Right kidney (tissue), 9 donors: ENCODE measurements at places on chromosomes 7 and 10.

DNA sequence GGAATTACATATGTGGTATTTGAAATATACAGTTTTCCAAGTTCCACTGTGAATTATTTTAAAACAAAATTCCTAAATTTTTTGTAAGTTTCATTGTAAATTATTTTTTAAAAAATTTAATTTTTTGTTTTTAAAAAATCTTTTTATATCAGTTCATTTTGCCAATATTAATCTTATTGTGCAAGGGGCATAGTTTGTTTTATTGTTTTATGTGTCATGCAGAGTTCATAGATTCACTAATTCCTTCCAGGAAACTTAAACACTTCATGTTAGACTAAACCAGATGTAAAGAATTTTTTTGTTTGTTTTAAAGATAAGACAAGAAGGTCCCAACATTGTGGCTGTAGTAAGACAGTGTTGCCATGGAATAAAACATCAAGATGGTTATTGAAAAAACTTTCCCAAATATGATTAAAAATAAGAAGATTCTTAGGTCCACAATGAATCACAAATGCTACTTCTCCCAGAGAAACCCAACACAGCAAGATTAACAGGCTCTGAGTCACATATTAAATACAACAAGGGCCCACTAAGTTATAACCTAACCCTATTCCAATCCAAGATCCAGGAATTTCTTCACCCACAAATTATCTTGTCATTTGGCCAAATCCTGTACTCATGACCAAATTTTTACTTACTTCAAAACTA is 464.7 kb upstream of the IGFBP3 start:
- DNase-seq = no peak

- DNase-seq = no peak
Observed at GRCh38 chr7:23981314-23981713, 271.3 kb downstream of the STK31 start.

DNA sequence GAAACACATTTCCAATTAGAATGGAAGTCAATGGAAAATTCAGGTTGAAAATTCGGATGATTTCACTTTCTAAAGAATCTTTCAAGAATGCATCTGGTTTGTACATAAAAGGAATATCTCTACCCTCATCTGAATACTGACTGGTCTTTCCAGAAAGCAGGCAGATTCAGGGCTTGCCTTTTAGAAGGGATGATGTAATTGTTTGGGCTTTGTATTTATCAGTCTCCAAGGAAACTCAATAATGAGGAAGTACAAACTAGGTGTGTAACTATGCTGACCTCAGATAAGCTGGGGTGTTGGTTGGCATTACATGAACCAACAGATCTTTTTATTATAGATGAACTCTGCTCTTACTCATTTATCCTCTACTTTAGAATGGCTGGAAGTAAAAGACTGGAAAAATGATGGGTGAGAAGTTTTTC is 24.1 kb downstream of the PDLIM1 start:
- no peak for DNase-seq

GRCh38 chr7:26460351-26461085 is 168.9 kb downstream of the SNX10 start:
- no peak for DNase-seq

GRCh38 chr7:47647181-47647917 is 65.4 kb upstream of the TNS3 start:
- DNase-seq = no peak

- no peak for DNase-seq
Observed at GRCh38 chr7:107051376-107051775, 6.9 kb downstream of the PRKAR2B start.

GRCh38 chr7:12907774-12908173 is 220.3 kb downstream of the ARL4A start:
- DNase-seq = no peak

GRCh38 chr7:98288064-98288823 is 6.8 kb downstream of the BRI3 start:
- no peak for DNase-seq

DNA sequence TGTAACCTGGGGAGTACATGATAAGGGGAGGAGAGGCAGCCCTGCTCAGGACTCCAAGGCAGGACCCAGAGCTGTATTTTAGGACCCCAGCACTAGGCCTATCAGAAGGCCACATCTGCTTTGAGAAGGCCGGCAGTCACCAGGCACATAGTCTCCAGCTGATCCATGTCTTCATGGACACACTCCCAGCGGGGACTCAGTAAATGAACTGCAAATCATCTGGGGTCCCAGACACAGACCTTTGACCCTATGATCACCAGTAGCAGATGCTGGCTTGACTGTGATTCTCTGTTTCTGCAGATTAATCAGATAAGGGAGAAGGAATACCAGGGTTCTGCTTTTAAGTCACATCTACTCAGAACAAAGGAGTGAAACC is 341.4 kb upstream of the PODXL start:
- DNase-seq = no peak

DNA sequence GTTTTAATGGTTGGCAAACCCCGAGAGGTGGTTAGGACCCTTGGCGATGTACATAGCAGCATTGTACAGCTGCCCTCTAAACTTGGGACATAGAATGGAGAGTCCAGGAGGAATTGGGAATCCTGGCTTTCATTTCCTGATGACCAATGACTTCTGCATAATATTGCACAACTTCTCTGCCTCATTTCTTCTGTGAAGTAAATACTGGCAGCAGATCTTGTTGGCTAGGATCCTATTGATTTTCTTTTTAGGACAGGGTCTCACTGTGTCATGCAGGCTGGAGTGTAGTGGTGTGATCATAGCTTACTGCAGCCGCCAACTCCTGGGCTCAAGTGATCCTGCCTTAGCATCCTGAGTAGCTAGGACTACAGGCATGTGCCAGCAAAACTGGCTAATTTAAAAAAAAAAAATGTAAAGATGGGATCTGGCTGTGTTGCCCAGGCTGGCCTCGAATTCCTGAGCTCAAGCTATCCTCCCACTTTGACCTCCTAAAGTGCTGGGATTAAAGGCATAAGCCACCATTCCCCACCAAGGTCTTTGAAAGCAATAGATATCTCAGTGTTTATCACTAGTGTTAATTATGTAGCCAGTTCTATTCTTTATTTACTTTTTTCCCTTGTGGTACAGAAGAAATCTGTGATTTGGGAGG is 58.1 kb downstream of the PODXL start:
- DNase-seq = no peak

DNA sequence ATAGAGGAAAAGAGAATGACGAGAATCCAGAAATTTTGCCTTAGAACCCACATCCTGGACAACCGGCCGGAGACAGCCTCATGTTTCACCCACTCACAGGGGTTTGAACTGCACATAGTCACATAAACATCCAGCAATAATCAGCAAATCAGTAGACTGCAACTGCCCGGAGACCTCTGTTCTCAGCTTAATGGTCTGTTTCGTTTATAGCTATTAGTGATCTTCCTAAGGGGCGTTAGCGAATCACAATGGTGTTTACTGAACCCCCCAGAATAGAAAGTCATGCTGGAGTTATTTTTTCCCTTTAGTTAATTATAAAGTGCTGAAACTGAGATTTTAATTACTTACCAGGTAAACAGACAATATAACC is 98.4 kb downstream of the SFMBT2 start:
- no peak for DNase-seq

- no peak for DNase-seq
Observed at GRCh38 chr10:17214526-17214925, 13.1 kb upstream of the TRDMT1 start.

GRCh38 chr7:21191321-21192073 is 236.4 kb upstream of the SP4 start:
- DNase-seq = no peak

GRCh38 chr7:102005933-102006480 is 188.6 kb downstream of the CUX1 start:
- DNase-seq = peak; percentile 31

- DNase-seq = no peak
Observed at GRCh38 chr7:41315764-41316163, 387.1 kb downstream of the INHBA start.

DNA sequence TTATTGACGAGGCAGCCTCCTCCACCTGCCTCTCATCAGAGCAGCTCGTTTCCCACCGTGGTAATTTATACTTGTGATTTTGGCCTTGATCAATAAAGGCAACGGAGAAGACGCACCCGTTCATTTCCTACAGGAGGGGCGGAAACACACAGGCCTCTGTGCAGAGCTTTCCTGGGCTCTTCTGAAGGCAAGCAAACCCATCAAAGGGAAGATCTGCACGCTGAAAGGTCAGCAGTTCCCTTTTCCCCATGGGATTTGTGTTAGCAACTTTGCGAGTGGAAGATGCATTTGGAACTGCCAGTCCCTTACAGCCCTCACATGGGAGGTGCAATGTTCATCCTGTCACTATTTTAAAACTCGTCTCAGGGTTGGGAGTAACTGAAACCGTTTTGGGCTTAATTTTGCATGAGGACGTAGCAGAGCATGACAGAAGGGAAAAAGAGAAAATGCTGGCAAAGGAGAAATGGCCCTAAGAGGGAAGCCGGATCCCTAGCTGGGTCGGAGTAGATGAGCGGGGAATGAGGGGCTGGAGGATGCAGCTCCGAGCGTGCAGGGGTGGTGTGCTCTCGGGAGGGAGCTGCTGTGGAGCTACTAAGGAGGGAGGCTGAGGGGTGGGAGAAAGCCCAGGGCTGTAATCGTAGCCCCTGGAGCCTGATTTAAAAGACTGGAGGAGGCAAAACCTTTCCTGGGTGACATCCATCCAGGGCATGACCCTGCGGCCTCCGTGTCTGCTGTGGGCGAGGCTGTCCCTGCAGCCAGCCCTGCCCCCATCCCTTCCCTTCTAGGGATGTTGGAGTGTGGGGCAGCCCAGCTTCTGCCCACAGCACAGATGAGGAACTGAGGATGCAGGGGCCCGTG is 111.1 kb upstream of the FAM20C start:
- DNase-seq = no peak

GRCh38 chr7:139776486-139777132 is 1.2 kb downstream of the HIPK2 start:
- peak; percentile 70 for DNase-seq

DNA sequence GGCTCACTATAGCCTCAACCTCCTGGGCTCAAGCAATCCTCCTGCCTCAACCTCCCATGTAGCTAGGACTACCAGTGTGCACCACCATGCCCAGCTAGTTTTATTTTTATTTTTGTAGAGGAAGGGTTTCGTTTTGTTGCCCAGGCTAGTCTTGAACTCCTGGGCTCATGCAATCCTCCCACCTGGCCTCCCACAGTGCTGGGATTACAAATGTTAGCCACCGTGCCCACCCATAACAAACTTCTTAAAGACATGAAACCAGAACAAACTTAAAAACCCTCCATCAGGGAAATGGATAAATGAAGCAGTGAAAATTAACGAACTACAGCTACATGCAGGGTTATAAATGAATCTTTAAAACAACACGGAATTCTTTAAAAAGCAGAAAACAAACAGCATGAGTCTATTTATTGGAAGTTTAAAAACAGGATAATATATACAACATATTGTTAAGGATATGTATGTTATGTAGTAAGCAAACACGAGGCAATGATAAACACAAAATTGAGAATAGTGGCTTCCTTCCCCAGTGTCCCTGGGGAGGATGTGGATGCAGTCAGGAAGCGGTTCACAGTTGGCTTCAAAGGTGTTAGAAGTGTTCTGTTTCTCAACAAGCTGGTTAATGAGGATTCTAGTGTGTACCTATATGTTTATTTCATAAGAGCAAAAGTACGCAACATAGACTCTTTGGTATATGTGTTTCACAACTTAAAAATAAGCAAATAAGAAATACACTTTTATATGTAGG is 128.2 kb upstream of the IMMP2L start:
- DNase-seq = no peak

- no peak for DNase-seq
Observed at GRCh38 chr7:14507617-14508016, 394.9 kb downstream of the DGKB start.

- DNase-seq = no peak
Observed at GRCh38 chr7:23863209-23863787, 153.3 kb downstream of the STK31 start.

DNA sequence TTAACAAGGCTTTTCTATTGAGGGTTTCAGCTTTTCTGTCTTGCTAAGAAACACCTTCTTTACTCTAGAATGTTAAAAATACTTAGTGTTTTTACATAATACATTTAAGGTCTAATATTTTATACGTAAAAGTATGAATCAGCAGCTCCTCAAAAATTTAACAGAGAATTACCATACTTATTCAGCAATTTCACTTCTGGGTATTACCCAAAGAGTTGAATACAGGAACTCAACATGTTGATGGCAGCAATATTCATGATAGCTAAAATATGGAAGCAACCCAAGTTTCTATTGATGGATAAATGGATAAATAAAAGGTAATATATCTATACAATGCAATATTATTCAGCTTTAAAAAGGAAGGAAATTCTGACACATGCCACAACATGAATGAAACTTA is 9.7 kb upstream of the OR13A1 start:
- DNase-seq = no peak

GRCh38 chr7:135334830-135335543 is 101.3 kb downstream of the STRA8 start:
- DNase-seq = no peak

DNA sequence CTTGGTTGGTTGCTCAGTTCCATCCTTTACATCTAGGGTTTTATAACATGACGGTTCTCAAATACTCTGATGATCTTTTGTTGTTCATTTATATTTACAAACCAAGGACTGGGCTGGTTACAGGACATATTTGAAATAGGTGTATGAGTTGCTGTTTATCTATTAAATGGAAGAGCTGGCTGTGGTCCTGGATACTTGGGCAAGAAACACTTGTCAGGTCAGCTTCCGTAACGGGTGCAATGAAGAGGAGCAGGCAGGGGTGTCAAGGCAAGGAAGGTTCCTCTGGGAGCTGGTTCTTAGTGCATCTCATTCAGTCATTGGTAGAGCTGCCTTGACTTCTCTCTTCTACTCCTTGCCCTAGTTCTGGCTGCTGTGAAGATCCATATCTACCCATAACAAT is 4.8 kb upstream of the TMEM26 start:
- DNase-seq = no peak

GRCh38 chr7:45085619-45086200 is 3.1 kb downstream of the NACAD start:
- no peak for DNase-seq

DNA sequence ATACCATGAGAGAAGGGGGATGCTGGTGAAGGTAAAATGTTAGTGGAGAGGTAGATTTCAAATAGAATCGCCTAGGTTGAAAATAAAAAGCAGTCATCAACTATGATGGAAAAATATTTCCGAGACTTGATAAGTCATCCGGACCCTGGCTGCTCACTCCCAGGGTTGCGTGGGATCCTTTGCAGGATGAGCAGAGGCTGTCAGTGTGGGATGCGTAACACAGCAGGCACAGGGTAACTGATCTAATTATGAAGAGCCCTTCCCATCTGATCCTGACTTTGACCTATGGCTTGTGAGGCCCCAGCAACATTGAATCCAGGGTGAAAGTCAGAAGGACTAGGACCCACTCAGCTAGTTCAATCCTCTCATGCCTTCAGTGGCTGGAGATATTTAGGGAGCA is 236.9 kb downstream of the DPP6 start:
- no peak for DNase-seq

DNA sequence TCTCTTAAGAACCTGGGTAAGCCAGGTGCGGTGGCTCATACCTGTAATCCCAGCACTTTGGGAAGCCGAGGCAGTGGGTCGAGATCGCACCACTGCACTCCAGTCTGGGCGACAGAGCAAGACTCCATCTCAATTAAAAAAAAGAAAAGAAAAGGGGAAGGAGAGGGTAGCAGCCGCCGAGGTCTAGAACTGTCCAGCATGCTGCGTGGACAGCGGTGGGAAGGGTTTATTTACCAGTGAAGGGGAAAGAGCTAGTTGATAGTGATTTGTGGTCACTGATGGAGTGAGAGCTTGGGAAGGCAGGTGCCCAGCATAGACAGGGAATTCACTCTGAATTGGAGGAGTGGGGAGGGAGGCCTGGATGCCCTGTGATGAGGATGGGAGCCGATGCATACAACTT is 43.4 kb upstream of the DAGLB start:
- DNase-seq = no peak

- peak; percentile 40 for DNase-seq
Observed at GRCh38 chr7:142459551-142459963, 201.7 kb upstream of the PRSS58 start.
